ENCODE measurements at places on chromosomes 2 and 18.

DNA sequence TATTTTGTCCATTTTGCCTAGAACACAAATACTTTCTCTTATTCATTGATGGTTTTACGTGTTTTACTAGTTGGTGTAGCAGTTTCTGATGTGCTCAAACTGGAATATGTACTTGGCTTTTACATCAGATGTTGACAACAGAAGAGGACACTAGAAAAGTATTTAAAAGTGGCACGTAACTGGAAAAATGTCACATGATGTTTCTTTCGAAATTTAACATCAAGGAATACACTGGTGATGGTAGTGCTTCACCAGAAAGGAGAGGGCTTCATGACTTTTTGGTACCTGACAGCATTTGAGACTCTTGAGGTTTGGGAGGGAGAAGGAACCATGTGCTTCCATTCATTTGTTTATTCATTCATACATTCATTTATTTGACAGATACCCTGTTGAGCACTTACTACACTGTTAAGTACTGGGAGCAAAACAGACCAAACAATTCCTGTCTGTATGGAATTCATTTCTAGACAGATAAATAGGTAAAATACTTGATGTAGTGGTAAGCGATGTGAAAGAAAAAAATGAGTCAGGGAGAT lies 1.5 kb downstream of the GIGYF2 start:
- DNase-seq = no peak

DNA sequence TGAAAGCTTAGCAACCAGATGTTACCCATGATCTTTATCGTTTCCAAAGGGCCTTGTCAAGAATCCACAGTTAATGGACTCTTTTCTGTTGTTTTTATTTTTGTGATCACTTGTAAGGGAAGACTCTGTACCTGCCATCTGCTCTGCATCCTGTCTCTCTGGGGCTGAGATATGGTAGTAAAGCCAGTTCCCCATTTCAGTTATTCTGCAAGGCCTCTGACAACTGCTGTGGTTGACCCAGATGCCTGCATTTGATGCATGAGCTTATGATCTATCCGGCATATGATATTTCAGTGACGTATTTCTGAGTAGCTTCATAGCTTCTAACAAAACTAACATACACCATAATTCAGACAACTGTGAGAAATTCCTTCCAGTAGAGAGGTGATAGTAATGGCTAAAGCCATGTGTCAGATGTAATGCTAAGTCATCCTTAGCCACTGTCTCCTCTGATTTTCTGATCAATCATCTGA lies 105.1 kb downstream of the TPO start:
- peak; percentile 61 for DNase-seq

DNA sequence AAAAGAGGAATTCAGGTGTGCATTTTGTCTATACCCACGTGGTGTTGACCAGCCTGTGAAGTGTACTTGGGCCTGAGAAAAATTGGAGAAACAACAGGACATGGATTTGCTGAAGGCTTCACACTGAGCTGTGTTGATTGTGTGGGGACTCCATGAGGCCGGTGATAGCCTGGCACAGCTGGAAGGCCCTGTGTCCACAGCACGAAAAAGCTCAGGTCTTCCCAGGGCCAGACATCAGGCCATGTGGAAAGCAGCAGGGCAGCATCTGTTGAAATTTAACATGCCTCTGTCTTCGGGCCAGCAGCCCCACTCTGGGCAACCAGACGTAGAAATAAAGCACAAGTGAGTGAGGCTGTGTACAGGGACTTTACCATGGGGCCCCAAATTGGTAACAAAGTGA lies 84.1 kb downstream of the HS6ST1 start:
- DNase-seq = no peak

DNA sequence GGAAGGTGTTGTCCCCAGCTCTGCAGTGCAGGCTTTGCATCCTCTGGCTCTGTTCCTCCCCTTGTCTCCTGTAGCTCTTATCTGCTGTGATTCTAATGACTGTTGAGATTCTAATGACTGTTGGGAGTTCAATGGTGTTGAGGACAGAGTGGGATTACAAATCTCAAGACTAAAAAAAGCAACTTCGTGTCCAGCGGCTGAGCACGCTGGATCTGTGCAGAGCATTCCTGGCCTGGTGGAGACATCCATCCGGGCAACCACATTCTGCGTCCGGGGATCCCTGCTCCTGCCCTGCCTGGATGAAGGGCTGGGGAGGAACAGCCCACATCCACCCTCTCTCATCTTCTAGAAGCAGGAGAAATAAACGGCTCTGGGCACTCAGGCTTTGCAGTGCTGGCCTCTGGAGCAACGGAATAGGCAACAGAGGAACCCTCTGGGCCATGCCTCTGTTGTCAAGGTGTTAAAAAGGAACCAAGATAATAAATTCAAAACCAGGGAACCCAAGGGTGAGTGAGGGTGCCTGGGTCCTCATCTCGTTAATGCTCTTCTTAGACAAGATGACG lies 106.7 kb upstream of the ASB18 start:
- no peak for DNase-seq

DNA sequence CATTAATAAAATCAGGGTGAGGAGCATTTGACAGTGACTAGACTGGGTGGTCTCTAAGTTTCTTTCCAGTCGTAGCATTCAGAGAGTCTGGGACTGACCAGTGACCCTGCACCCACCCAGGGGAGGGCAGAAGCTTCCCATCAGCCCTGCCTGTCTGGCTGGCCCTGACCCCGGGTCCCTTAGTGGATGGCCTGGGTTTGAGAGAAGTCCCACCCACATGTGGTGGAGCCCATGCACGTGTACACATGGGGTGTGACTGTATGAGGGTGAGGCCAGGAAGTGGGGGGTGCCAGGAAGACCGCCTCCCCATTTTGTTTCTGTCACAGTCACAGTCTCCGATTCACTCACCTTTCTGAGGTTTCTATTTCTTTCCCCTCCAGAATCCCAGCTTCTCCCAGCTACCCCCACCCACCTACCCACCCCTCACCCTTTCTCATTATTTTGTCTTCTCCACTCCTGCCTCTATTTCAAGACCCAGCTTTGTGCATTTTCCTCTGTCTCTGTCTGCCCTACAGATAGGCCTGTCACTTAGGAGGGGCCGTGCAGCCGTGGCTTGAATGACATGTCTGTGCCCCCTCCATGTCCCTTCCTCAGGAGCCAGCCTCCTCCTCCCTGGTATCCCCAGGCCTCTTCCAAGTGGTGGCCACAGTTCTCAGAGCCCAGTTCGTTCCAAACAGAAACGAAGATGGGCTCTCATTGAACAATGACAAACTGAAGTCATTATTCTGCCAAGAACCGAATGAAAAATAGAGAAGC lies 13.6 kb downstream of the CIB4 start:
- no peak for DNase-seq

- no peak for DNase-seq
Measured at GRCh38 chr18:63083555-63083954, 236.0 kb downstream of the BCL2 start.

DNA sequence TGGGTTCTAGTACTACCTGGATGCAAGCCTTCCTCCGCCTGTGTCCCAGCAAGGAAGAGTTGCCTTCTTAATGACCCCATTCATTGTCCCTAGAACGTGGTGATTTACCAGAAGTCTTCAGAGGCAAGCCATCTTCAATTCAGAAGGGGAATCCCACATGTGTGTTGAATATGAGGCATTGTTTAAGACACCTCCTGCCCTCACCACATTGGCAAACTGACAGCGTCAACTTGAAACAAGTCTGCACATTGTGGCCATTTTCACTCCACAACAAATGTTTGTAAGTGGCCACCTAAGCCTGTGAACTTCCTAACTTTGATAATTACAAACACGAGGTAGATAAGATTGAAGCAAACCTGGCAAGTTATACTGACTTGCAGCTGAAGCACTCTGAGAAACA lies 83.7 kb downstream of the TCF7L1 start:
- DNase-seq = no peak

GRCh38 chr2:175312137-175312536 lies 130.6 kb upstream of the ATP5MC3 start:
- DNase-seq = no peak

- DNase-seq = no peak
Measured at GRCh38 chr18:75016025-75016717, 192.8 kb downstream of the PTGR3 start.

DNA sequence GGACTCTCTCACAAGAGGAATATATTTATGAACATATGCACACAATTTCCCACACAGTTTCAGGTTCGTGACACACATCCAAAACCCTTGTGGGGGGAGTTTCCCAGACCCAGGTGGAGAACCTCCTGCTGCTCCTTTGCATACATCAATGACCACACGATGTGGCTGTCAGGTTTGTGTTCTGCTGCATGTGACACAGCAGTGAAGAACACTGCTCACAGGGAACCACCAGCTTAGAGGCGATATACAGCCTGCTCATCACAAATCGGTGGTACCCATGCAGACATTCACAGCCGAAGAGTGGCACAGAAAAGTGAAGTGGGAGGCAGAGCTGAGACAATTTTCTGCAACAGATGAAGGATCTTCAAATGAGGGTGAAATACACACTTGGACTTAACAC lies 175.6 kb upstream of the ZFP36L2 start:
- no peak for DNase-seq

GRCh38 chr2:25000503-25001324 lies 29.0 kb upstream of the DNAJC27 start:
- no peak for DNase-seq
